Activated CD8-positive, alpha-beta T cell treated with anti-CD3 and anti-CD28 coated beads for 36 hours (primary cell): ENCODE measurements at places on chromosomes 5 and 9.

GRCh38 chr9:136058801-136059302, 36.2 kb downstream of the NACC2 start:
- no peak for DNase-seq

DNA sequence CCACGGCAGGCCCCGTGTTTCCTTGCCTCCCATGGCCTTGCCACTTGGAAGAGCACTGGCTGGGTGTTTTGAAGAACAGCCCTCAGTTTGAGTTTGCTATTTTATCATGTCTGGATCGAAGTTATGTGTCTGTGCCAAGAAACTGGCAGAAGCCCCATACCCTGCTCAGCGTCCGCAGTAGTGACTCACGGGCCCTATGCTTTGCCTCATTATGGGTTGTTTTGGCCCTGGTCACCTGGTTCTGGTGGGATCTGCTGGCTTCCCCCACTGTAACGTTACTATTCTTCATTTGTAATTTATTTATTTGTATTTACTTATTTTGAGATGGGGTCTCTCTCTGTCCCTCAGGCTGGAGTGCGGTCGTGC, 42.3 kb upstream of the NKD2 start:
- no peak for DNase-seq

- no peak for DNase-seq
Measured at GRCh38 chr5:43646992-43647391, 44.0 kb downstream of the NNT start.

- DNase-seq: no peak
Measured at GRCh38 chr5:96340357-96340756, 92.7 kb downstream of the PCSK1 start.

DNA sequence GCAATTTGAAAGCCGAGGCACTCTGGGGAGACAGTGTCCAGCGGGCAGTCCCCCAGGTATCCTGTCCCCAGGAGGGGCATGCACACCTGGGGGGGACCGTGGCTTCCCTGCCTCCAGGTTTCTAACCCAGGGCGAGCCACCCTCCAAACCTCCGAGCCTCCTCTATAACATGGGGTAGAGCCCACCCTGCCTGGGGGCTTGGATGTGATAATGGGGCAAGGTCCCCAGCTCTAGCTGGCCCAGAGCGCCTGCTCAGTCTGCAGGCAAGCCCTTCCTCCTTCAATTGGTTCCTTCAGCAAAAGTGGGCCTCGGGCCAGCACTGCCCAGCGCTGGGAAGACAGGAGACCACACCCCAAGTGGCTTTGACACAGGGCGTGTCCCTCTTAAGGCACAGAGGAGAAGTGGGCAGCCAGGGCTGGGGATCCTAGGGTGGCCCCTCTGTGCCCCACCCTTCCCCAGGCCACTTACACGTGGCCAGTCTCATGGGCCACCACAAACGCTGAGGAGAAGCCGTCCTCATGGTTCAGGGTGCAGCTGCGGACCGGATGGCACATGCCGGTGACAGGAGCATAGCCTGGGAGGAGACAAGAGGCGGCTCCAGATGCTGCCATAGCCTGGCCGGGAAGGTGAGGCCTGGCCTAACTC, 94.3 kb downstream of the ZNF354C start:
- DNase-seq: no peak

- DNase-seq: no peak
Measured at GRCh38 chr5:146007270-146007669, 70.9 kb downstream of the SH3RF2 start.

DNA sequence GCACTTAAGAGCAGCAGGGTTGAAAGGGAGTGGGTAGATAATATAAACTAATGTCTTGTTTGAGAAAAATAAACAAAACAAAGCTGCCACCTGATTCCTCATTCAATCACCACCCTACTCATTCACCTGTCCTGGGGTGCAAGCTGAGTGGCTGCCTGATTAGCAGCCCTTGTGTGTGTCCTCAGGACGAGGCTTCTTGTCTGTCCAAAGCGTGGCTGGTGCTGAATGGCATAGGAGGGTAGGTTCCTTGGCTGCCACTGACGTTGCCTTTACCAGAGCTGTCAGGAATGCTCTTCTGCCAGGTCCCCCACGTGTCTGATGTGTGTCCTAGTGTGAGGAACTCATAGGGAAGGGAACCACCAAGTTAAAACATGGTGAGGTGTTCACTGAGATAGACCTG, 146.6 kb upstream of the SLC24A2 start:
- no peak for DNase-seq

DNA sequence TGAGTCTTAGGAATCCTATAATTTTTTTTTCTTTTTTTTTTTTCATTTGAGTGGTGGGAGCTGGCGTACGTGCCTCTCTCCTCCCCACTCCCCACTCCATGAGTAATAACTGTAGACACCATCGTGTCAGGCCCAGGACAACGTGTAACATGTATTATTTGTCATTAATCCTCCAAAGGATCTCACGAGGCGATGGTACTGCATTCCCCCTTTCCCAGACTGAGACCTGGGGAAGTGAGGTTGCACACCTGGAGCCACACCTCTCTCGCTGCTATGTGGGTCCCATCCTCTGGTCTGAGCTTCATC, 6.1 kb upstream of the IER5L start:
- DNase-seq: no peak

GRCh38 chr9:34741628-34742027, 31.7 kb upstream of the CCL21 start:
- DNase-seq: no peak

DNA sequence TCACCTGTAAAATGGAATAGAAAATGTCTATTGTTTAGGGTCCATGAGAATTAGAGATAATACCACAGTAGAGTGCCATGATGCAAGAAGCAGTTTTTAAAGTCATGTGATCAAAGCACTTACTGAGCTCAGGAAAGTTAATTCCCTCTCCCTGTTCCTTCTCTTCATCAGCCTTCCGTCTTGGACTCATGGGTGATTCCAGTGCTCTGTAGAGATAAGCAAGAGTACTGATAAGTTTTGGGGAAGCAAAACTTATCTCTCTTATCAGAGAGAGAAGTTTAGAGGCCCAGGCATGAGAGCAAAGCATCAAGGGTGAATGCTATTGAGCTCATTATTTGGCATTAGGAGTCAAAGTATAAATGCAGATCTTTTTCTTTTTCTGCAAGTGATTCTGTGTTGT, 410.1 kb downstream of the AGTPBP1 start:
- no peak for DNase-seq

DNA sequence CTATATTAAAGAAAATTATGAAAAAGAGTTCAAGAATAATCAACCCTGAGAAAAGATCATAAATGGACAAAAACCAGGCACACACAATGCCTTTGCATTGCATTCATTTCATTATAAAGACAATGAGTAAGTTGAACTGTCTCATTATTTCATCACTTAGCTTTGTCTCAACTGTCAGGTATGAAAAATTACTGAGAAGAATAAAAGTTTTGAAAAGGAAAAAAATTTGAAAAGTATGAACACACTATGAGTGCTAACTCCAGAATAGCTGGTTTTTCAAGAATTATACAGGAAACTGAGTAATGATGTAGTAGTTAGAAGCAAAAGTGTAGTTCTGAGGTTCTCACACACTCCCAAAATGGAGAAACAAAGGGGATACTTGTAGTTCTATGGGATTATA, 16.3 kb upstream of the ANXA1 start:
- no peak for DNase-seq

DNA sequence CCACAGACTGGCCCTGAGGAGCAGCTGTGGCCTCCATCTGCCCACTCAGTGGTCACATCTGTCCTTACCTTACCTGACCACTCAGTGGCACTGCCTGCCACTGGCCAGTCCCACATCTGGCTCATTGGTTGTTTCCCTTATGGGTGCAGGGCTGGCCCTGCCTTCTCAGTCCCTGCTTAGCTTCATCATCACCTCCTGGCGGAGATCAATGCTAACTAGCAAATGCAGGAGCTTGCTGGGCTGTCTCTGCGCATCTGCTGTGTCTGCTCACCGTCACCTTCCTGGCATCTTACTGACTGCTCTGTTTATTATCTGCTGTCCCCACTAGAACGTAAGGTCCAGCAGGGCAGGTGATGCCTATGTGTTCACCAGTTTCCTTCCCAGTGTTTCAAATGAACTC, 356.9 kb downstream of the SEMA5A start:
- DNase-seq: no peak

GRCh38 chr5:78655746-78656290, 7.2 kb upstream of the LHFPL2 start:
- no peak for DNase-seq

- no peak for DNase-seq
Measured at GRCh38 chr9:8760000-8760767, 960.6 kb upstream of the DMAC1 start.

- peak; percentile 2 for DNase-seq
Measured at GRCh38 chr9:27787891-27788290, 214.6 kb upstream of the C9orf72 start.

- DNase-seq: peak; percentile 91
Measured at GRCh38 chr9:126705767-126706697, 92.3 kb downstream of the LMX1B start.

DNA sequence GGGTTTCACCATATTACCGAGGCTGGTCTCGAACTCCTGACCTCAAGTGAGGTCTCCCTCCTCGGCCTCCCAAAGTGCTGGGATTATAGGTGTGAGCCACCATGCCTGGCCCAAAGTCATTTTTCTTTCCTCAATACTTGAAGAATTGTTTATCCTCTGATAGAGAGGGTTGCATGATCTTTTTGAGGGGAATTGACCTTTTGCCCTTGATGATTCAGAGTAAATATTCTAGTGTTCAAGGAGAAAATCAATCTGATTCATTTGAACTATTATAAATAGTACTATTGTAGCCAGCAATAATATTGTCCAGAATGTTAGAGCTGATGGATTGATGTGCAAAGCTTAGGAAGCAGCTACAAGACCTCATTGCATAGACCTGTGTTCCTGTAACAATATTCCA, 47.1 kb downstream of the UGCG start:
- no peak for DNase-seq

DNA sequence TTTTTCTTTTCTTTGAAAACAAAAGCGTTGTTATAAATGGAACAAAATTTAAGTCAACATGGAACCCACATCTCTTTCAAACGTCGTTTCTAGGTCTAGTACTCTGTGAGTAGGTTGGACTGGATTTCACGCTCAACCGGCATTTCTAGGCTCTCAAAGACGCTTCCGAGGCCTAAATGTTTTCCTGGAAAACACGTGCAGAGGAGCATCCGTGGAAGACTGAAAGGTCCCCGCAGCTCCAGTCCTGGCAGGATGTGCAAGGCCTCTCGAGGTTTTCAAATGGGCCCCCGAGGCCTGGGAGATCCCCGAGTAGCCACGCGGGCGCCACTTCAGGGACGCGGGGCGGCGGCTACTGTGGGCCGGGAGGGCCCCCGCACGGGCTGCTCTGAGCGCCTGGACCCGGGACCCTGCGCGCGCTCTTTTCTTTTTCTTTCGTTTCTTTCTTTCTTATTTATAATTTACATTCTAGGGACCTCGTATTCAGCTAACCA, 4.2 kb upstream of the IRX2 start:
- no peak for DNase-seq

GRCh38 chr5:147403651-147404640, 105.9 kb downstream of the DPYSL3 start:
- DNase-seq: no peak
